ENCODE measurements at places on chromosomes 2 and 18. TPM values are rescaled to one million over a fixed set of nuclear protein-coding genes. Genes with fewer than 3 reads are reported as not detected.

- DNase-seq, result no peak
These were observed 42.8 kb downstream of the LIMS1 start for GRCh38 chr2:108577099-108577498.

DNA sequence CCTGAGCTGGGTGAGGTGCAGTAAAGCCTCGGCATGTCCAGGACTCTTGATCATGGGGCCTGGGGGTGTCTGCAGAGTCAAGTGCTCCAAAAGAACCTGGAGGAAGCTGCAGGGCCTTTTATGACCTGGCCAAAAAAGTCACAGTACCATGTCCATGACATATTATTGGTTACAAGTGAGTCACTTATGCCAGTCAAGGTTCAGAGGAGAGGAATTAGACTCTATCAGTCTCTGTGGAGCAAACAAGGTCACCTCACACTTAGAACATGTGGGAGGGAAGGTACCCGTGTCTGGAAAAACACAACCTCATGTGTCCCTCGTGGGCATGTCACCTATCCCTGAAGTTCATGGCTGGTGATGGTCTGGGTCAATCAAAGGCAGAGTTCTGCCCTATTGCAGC, 465.7 kb downstream of the FBXO15 start:
- no peak for DNase-seq

- DNase-seq, result no peak
These were observed 250.3 kb upstream of the TCF4 start for GRCh38 chr18:55838319-55838718.

DNA sequence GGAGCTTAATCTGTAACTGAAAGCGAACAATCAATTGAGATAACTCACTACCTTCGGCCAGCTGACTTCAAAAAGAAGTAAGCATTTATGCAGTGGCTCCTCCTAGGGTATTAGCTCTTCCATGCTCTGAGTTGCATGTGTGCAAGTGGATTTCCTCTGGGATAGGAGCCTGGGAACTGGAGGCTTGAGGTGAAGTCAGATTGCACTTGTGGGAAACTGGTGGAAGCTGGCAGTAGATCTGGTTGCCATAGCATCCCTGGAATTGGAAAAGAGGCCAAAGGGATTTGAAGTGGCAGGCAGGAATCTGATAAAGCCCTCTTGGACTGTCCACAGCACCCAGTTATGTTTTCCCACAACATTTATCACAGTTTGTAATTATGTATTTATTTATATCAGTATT, 50.6 kb upstream of the FMNL2 start:
- DNase-seq, result no peak

- no peak for DNase-seq
These were observed 400.7 kb downstream of the HRH4 start for GRCh38 chr18:24860978-24861680.

DNA sequence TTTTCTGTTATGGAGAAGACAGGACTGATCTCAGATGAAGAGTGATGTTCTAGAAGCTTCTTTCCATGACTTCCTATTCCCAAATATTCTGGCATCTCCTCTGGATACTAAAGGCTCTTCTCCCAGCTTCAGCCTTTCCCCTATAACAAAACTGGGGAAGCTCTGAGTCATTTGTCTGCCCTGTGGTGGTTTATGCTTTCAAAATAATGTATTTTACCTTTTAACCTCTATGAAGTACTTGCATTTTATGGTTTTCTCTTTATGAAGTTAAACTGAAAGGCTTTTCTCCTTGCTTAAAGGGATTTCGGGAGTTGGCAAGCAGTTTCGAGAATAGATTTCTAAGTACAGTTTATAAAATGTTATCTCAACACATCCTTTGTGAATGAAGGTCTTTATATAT, 104.4 kb downstream of the TANC1 start:
- no peak for DNase-seq

- DNase-seq, result peak; percentile 80
These were observed 82.5 kb downstream of the LIMS1 start for GRCh38 chr2:108616751-108617161.

DNA sequence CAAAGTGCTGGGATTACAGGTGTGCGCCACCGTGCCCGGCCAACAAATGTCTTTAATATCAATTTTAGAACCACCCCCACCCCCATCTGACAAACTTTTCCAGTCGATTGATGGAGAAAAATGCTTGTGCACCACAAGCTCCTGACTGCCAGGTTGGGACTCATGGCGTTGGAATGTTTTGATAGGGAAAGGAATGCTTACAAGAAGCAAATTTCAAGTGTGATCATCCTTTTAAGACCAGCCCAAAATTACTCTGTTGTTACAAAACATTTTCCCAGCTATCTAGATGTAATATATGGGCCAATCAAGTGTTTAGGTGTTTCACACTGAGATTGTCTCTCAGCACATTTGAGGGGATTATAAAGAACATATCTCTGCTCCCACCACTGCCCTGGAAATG, 45.2 kb downstream of the UBXN4 start:
- DNase-seq, result no peak

DNA sequence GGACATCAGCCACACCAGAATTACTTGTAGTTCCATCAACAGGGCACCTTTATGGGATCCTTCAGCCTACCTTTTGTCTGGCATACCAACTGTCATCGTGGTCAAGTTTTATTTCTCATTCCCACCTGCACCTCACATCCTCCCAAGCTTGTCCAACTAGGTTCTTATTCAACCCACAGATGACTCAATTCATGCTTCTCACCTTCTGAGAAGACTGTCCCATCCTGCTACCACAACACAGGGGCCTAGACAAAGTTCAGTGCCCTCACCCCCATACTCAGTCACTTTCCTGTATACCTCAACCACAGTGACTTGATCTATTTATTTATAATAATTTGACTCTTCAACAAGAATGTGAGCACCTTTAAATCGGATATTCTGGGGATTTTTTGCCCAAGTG, 114.4 kb upstream of the ACVR1C start:
- no peak for DNase-seq

Gene OBSL1
- 19.8 TPM for total RNA-seq

Gene IL18RAP
- total RNA-seq, result 33.3 TPM

Gene LYPD6
- total RNA-seq, result not detected

Gene UGT1A3
- total RNA-seq, result not detected
